ENCODE measurements at places on chromosomes 13 and 19. TPM values are rescaled to one million over a fixed set of nuclear protein-coding genes. Genes with fewer than 3 reads are reported as not detected.

- DNase-seq = no peak
Measured at GRCh38 chr13:43071824-43072223, 48.4 kb downstream of the DNAJC15 start.

GRCh38 chr13:110471156-110471832, 90.2 kb downstream of the RAB20 start:
- DNase-seq = no peak

DNA sequence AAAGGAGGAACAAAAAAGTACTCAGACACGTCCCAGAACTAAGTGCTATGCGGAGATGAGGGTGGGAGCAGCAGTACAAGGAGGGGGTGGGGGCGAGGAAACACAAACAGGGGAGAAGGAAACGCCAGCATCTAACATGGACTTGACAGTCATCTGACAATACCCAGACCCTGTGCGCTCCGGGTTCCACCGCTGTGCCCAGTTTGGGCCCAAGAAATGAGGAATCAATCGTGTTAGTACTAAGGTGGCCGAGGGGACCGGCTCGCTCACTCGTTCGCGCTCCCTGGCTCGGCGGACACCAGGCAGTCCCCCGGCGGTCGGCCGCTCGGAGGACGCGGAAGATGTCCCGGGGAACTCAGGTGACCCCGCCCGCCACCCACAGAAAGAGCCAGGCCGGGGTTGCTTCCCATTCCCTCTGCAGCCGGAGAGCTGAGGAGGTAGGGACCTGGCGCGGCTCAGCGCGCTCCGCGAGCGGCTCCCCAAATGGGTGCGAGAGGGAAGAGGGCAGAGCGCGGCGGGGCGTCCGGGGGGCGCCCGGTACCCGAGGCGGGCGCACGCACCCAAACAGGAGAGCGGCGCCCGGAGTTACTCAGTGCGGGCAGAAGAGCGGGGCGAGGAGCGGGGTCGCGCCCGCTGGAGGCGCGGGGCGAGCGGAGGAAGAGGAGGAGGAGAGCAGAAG, 616 bp downstream of the TSHZ3 start:
- DNase-seq = no peak

DNA sequence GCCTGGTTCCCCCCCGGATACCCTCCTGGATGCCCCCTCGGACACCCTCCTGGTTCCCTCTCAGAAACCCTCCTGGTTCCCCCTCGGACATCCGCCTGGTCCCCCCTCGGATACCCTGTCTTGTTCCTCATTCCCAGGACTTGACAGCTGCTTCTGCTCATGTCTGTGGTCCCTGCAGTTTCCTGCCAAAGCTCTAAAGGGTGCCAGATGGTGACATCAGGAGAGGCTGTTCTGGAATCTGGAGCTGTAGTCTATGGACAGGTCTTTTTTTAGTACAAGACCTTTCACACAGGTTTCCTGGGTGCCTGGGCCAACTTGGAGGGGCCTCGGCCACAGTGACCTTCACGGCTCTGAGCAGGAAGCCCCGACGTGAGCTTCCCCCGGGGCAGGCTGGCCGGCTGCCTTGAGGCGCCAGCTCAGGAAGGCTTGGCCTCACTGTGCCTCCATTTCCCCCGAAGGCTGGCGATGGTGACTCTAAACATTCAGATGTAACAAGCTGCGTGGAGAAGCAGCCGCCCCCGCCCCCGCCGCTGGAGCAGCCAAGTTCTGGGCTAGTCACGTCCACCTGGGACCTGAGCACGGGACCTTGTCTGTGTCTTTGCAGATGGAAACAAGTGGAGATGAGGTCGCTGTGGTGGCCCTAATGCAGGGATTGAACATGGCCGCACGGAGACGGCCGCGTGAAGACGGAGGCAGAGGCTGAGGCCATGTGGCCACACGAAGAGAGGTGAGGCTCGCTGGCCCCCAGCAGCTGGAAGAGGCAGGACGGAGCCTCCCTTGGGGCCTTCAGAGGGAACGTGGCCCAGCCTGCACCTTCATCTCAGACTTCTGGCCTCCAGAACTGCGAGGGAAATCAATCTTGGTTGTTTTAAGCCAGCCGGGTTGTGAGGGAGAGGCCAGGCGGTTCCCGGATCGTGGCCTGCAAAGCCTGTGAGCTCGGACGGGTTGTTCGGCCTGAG, 12.7 kb downstream of the SGTA start:
- DNase-seq = no peak

DNA sequence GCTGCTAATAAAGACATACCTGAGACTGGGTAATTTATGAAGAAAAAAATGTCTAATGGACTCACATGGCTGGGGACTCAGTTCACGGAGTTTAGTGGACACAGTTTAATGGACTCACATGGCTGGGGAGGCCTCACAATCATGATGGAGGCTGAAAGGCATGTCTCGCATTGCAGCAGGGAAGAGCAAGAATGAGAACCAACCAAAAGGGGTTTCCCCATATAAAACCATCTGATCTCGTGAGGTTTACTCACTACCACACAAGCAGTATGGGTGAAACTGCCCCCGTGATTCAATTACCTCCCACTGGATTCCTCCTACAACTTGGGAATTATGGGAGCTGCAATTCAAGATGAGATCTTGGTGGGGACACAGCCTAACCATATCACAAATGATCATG, 1181.2 kb downstream of the PCDH9 start:
- no peak for DNase-seq

Gene S1PR4
- 33.7 TPM for total RNA-seq

GRCh38 chr19:23259961-23260360, 9.8 kb upstream of the ZNF724 start:
- DNase-seq = no peak

Gene CLEC17A
- 99.0 TPM for total RNA-seq

DNA sequence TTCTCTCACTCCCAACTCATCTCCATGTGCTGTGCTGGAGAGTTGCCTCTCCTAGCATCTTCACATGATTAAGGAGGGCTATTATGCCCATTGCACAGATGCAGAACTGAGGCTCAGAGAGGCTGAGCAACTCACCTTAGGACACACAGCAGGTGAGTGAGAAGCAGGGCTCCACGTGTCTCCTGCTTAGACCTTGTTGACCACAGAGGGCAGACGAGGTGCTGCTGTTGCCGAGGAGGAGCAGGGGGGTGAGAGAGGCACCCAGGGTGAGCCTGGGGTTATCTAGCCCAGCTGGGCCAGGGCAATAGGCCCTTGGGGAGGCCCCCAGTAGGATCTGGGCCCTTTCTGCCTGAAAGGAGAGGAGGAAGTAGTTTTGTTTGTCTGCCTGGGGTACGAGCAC, 2.4 kb upstream of the HSH2D start:
- DNase-seq = peak; percentile 75

- no peak for DNase-seq
Measured at GRCh38 chr19:48480183-48480557, 11.0 kb downstream of the CYTH2 start.

Gene SLC8A2
- not detected for total RNA-seq

GRCh38 chr13:113788413-113789135, 29.5 kb downstream of the TMEM255B start:
- no peak for DNase-seq

- DNase-seq = no peak
Measured at GRCh38 chr13:29292045-29292444, 303.4 kb downstream of the SLC7A1 start.

Gene ZNF83
- total RNA-seq = 18.2 TPM

Gene ICAM5
- 3.0 TPM for total RNA-seq

DNA sequence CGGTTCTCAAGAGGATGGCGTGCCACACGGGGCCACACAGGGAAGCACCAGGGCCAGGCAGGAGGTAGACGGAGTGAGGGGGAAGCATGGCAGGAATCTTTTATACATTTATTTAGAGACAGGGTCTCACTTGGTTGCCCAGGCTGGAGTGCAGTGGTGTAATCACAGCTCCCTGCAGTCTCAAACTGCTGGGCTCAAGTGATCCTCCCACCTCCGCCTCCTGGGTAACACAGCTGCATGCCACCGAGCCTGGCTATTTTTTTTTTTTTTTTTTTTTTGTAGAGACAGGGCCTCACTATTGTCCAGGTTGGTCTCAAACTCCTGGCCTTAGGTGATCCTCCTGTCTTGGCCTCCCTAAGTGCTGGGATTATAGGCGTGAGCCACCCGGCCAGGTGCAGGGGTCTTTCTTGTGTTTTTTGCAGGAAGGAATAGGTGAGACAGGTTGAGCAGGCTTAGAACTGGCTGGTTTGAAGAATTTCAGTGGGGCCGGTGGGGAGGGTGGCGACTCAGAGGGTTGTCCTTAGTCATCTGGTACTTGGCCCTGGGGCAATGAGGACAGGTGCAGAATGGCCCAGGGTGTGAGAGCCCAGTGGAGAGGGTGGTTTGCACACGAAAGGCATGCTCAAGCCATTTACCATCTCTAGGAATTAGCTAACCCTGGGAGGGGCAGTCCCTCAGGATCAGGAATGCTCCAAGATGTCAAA, 7.6 kb downstream of the SSC5D start:
- no peak for DNase-seq

Gene IGLON5
- not detected for total RNA-seq

Gene CATSPERD
- total RNA-seq = 0.10 TPM

Gene ZNF729
- not detected for total RNA-seq

- no peak for DNase-seq
Measured at GRCh38 chr13:103521532-103521931, 455.3 kb upstream of the SLC10A2 start.

Gene CEACAM4
- total RNA-seq = not detected

DNA sequence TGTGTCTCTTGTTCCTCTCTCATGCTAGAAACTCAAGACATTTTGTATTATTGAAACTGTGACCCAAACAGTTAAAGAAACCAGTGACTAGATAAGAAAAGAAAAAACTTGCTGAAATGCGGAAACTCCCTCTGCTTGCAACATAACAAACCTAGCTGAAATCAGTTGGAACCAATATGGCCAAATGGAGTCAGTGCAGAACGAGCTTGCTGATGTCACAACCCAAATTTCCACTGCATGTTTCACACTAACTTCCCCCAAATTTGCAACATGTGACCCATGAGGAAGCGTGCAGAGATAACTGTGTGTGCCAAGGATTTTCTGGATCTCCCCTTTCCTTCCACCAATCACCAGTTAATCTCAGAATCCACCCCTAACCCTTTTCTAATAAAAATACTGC, 208.0 kb downstream of the DLEU7 start:
- DNase-seq = peak; percentile 42

Gene KCNC3
- total RNA-seq = 3.8 TPM

GRCh38 chr19:39420769-39421168, 8.3 kb downstream of the PLEKHG2 start:
- DNase-seq = no peak

DNA sequence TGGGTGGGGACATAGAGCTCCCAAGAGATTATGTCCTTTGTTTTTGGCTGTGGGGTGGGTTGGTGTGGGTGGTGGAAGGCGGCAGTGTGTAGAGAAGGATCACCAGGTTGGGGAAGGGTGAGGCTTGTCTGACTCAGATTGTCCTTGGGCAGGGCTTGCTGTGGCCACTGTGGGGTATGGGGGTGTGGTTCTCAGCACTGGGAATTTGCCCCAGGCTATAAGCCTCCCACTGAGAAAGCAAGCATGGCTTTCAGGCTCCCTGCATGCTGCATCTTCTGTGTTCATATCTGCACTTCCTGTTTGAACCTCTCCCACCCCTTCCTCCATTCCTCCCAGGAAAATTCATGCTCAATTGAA, 34.9 kb downstream of the DNAJC15 start:
- no peak for DNase-seq

- DNase-seq = no peak
Measured at GRCh38 chr19:49716154-49716553, 25.2 kb downstream of the CPT1C start.

Gene C2CD4C
- total RNA-seq = not detected

DNA sequence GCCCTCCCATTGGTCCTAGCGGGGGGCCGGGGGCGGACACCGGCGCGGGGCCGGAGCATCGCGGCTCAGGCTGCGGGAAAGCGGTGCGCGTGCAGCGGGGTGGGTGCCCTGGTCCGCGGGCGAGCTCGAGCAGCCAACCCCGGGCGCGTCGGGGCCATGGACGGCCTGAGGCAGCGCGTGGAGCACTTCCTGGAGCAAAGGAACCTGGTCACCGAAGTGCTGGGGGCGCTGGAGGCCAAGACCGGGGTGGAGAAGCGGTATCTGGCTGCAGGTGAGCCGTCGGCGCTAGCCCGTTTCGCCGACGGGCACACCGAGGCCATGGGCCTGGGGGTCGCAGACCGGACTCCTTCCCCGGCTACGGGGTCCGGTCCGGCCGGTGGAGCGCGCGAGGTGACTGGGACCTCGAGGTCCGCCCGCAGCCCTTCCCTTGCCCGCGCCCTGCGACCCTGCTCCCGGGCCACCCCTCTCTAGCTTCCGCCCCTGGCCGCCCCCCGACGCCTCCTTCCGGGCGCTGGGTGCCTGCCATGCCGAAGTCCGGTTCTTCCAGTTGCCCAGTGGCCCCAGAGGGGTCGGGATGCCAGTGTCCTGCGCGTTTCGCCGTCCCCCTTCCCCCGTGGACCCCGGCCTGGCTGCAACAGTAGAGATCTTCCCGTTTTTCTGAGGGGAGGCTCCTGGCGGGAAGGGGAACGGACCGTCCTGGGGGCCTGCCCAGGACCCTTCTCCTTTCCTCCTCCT, at the start of gene REEP6:
Gene REEP6 (plus strand): TSS at position 68 of the 735 bp plus-strand sequence. CDS start 89 bp downstream, at position 157.
- no peak for DNase-seq

- no peak for DNase-seq
Measured at GRCh38 chr19:39865953-39866352, 19.8 kb upstream of the FBL start.

Data from GM12878 (cell line).